ENCODE measurements at places on chromosomes 16 and 17.

DNA sequence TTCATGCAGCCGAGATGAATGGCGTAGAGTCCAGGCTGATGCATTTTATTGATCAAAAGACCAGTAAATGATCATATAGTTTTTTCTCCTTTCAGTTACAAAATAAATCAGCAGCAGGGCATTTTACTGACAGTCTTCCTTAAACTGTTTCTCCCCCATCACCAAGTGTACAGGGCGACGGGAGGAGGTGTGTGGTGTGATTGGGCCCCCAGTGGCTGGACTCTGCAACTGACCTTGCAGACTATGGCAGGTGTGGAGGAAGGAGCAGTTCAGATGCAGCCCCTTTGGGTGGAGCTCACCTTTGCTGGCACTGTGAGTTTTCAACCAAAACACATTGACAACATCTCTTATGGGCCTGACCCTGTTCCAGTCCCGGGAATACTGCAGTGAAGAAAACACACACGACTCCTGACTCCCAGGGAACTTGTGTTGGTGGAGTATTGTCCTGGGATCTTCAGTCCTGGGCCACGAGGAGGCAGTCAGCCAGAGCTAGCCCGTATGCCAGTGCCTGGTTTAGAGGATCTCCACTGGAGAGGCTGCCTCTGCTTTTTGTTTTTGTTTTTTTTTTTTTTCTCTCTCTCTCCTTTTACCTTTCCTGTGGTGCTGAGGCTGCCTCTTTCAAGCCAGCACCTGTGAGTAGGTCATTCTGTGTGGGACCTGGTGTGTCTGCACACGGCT, 29.8 kb downstream of the KIAA0513 start:
- no peak for DNase-seq
- H3K27me3 ChIP-seq: no peaks in the 10 kb centered on the region
- H3K4me1 ChIP-seq: peaks cover 54% of the 10 kb centered on the region

- H3K36me3 ChIP-seq: no peaks in the 10 kb centered on the region
- H3K27me3 ChIP-seq: no peaks in the 10 kb centered on the region
- no peaks in the 10 kb centered on the region for H3K4me1 ChIP-seq
- no peak for DNase-seq
Observed at GRCh38 chr17:66063686-66064085, 128.2 kb downstream of the CEP112 start.

DNA sequence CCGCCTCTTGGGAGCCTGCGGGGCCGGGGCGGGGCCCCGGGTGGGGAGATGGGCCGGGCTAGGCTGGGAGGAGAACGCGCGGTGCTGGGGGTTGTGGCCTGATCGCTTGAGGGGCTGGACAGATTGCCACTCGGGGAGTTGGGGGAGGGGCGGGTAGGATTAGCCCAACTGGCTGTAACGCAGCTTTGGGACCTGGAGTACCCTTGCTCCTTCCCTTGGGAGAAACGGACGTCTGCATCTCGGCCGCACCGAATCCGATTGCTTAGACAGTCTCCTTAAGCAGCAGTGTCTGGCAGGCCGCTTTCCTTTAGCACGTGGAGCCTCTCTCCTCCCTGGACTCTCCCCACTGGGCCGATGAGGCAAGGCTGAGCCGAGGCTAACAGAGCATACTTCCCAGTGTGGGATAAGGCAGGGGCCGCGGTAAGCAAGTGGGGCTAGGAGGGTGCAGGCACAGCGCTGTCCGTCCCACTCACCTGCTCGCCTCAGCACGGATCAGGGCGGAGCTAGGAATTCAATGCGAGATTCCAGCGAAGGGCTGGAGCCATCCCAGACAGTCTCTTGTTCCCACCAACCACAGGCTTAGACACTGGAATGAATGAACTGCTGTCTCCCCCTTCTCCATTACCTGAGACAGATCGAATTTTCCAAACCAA, 540 bp upstream of the ACLY start:
- peak overlapping the region; percentile 80 for H3K4me3 ChIP-seq
- H3K27me3 ChIP-seq: no peaks in the 10 kb centered on the region
- H3K36me3 ChIP-seq: no peaks in the 10 kb centered on the region
- H3K4me1 ChIP-seq: peaks cover 4% of the 10 kb centered on the region
- DNase-seq: no peak

GRCh38 chr17:63185420-63185819, 219.4 kb downstream of the TANC2 start:
- no peak overlapping the region for H3K27ac ChIP-seq
- no peaks in the 10 kb centered on the region for H3K27me3 ChIP-seq
- no peaks in the 10 kb centered on the region for H3K36me3 ChIP-seq
- H3K4me3 ChIP-seq: no peak overlapping the region
- DNase-seq: no peak
- H3K4me1 ChIP-seq: no peaks in the 10 kb centered on the region

DNA sequence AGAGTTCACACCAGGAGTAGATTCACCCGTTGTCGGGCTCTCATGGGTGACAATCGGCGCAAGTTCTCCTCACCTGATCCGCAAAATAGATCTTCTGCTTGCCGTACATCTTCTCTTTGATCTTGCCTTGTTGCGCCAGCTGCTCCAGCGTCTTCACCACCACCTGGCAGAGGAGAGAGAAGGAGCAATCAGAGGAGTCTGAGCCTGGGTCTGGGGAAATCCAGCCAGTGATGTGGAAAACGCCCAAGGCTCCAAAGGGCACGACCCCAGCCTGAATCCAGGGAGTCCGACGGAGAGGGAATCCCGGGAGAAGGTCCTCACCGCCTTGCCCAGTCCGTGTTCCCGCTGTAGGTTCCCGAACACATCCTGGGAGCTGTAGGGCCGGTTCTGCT, 393 bp downstream of the PSMC3IP start:
- H3K4me3 ChIP-seq: peak overlapping the region; percentile 64
- no peak for DNase-seq
- H3K36me3 ChIP-seq: peaks cover 31% of the 10 kb centered on the region
- no peak overlapping the region for H3K27ac ChIP-seq
- no peaks in the 10 kb centered on the region for H3K27me3 ChIP-seq
- no peaks in the 10 kb centered on the region for H3K4me1 ChIP-seq

GRCh38 chr16:75063549-75064088, 53.0 kb downstream of the LDHD start:
- no peak overlapping the region for H3K4me3 ChIP-seq
- H3K27me3 ChIP-seq: no peaks in the 10 kb centered on the region
- no peaks in the 10 kb centered on the region for H3K36me3 ChIP-seq
- H3K4me1 ChIP-seq: peaks cover 11% of the 10 kb centered on the region
- no peak overlapping the region for H3K27ac ChIP-seq

DNA sequence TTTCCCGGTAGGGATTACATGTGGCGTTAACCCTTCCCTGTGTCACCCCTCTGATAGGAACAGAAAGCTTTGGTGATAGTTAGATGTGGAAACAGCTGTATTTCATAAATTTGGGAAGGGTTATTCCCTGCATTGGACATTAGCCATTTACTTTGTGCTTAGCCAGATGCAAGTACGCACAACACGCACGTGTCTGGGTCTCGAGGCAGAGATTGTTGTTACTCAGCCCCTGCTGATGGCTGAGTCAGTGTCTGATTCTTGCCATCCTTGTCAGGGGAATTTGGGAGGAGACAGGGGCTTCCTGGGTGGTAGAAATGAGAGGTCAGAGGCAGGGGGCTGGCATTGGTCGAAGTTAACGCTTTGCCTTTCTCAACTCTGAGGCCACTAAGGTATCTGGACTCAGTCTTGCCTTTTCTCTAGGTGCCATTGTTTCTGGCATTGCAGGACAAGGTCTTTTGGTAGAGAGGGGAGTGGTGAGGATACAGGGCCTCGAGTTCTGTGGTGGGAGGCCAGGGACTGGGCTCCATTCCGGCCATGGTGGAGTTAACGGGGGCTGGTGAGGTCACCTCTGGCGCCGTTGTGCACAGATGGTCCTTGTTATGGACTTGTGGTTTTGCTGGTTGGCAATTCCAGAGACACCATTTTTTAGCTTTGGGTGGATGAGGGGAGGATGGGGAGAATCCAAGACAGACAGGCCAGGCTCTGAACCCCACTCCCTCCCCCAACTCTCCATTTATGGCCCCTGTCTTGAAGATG, 8.2 kb downstream of the MMP2 start:
- peak; percentile 95 for DNase-seq
- no peaks in the 10 kb centered on the region for H3K27me3 ChIP-seq
- H3K36me3 ChIP-seq: no peaks in the 10 kb centered on the region
- H3K27ac ChIP-seq: no peak overlapping the region
- no peak overlapping the region for H3K4me3 ChIP-seq

- H3K4me1 ChIP-seq: no peaks in the 10 kb centered on the region
- no peaks in the 10 kb centered on the region for H3K36me3 ChIP-seq
- H3K4me3 ChIP-seq: no peak overlapping the region
- no peak for DNase-seq
- H3K27me3 ChIP-seq: no peaks in the 10 kb centered on the region
Observed at GRCh38 chr17:68019336-68019674, 16.2 kb upstream of the KPNA2 start.

- no peak for DNase-seq
- H3K36me3 ChIP-seq: peaks cover 3% of the 10 kb centered on the region
- peak overlapping the region; percentile 72 for H3K27ac ChIP-seq
- no peaks in the 10 kb centered on the region for H3K27me3 ChIP-seq
- H3K4me1 ChIP-seq: peaks cover 23% of the 10 kb centered on the region
- H3K4me3 ChIP-seq: peak overlapping the region; percentile 74
Observed at GRCh38 chr17:47840001-47840741, 902 bp downstream of the SCRN2 start.

GRCh38 chr17:27455914-27456680, at the start of gene KSR1:
KSR1 (plus strand) TSS chr17:27456448; CDS start chr17:27456644, 196 bp downstream.
- no peaks in the 10 kb centered on the region for H3K36me3 ChIP-seq
- no peaks in the 10 kb centered on the region for H3K27me3 ChIP-seq
- H3K4me1 ChIP-seq: peaks cover 8% of the 10 kb centered on the region

GRCh38 chr17:29042679-29043538, at the start of gene PIPOX:
PIPOX (plus strand) TSS chr17:29043141; CDS start chr17:29043226, 85 bp downstream.
- no peaks in the 10 kb centered on the region for H3K36me3 ChIP-seq
- H3K4me3 ChIP-seq: no peak within 1 kb of the TSS
- peak; percentile 85 for DNase-seq
- no peak within 1 kb of the TSS for H3K27ac ChIP-seq
- peaks cover 17% of the 10 kb centered on the region for H3K4me1 ChIP-seq

DNA sequence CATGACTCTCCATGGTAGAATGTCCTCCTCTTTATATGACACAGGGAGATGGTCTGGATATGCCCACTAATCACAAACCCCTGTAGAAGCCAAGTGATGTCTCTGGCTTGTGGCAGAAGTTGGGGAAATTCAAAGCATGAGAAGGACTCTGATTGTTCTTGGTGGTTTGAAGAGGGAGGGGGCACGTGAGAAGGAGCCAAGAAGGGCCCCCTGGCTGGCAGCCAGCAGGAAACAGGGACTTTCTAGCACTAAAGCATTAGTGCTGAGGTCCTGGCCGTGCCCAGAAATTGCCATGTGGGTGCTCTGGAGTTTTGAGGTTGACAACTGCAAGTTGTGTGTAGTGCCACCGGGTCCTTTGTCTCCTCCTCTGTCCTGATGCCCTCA, 199.9 kb downstream of the LGALS9B start:
- peaks cover 15% of the 10 kb centered on the region for H3K4me1 ChIP-seq
- no peak overlapping the region for H3K4me3 ChIP-seq
- no peaks in the 10 kb centered on the region for H3K27me3 ChIP-seq
- peak; percentile 22 for DNase-seq

GRCh38 chr16:12145918-12146317, 169.4 kb downstream of the SNX29 start:
- H3K27me3 ChIP-seq: no peaks in the 10 kb centered on the region
- no peak overlapping the region for H3K27ac ChIP-seq
- peak; percentile 54 for DNase-seq
- H3K4me1 ChIP-seq: peaks cover 7% of the 10 kb centered on the region
- H3K36me3 ChIP-seq: no peaks in the 10 kb centered on the region

DNA sequence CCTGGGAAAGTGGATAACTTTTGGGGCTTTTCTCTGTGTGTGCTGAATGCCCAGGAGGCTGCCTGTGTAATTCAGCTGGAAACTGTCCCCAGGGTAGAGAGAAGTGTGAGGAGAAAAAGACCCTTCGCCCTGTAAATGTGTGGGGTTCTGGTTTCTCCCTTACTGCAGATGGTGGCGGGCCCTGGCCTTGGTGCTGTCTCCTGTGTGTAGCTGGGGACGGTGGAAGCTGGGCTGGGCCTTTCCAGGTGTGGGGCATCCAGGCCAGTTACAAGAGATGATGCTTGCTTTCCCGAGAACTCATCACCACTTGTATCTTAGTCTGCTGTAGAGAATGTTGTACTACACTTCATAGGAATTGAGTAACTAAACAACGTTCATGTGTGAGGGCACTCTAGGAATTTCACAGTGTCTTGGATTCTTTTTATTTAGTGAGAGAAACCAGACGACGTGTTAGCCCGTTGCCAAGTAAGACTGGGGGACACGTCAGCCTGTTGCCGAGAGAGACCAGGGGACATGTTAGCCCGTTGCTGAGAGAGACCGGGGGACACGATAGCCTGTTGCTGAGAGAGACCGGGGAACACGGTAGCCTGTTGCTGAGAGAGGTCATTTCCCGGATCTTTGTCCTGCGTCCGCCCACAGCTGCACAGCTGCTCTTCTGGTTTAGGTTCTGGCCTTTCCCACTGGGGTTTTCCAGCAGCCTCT, 43.1 kb downstream of the TBCD start:
- DNase-seq: peak; percentile 11
- H3K27ac ChIP-seq: no peak overlapping the region
- no peaks in the 10 kb centered on the region for H3K4me1 ChIP-seq

- H3K36me3 ChIP-seq: no peaks in the 10 kb centered on the region
- peaks cover 18% of the 10 kb centered on the region for H3K27me3 ChIP-seq
- no peaks in the 10 kb centered on the region for H3K4me1 ChIP-seq
Observed at GRCh38 chr17:43987131-43988021, 17.0 kb upstream of the NAGS start.

DNA sequence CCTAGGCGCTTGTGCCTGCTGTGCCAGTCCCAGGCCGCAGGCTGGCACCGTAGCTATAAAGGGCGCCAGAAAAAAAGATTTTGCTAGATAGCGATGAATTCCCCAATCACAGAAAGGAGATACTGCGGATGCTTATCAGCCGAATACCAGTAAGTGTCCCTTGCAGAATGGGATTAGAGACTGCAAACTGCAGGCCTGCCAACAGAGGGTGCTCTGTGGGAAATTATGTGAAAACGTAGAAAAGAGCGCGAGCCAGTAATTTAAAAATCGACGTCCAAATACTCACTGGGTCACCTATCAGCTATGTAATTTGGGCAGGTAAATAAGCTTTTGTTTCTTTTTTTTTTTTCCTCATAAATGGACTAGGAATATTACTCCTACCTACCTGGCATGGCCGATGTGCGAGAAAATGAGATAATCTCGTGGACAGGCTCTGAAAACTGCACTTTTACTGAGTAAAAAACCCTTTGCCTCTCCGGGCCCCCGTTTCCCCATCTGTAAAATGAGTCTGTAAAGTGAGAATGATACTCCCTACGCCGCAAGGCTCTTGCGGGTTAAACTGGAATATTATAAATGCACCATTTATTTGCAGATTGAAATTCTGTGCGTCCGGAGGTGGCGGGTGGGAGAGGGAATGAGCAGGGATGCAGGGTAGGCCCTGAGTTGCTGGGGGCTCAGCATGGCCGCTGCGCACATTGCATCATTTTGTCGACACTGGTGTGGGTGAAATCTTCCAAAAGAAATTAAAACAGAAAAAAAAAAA, 1.2 kb upstream of the COG1 start:
- DNase-seq: peak; percentile 76
- no peaks in the 10 kb centered on the region for H3K4me1 ChIP-seq
- peak overlapping the region; percentile 86 for H3K4me3 ChIP-seq
- H3K36me3 ChIP-seq: no peaks in the 10 kb centered on the region
- peak overlapping the region; percentile 85 for H3K27ac ChIP-seq
- H3K27me3 ChIP-seq: no peaks in the 10 kb centered on the region

All from cardiac muscle cell (in vitro differentiated cells and primary cell).